ENCODE measurements at places on chromosomes 4 and X.

GRCh38 chr4:81492606-81493230 lies 21.0 kb upstream of the RASGEF1B start:
- DNase-seq = no peak

- no peak for DNase-seq
Measured at GRCh38 chr4:148271166-148271565, 171.0 kb downstream of the NR3C2 start.

- DNase-seq = no peak
Measured at GRCh38 chrX:20260885-20261284, 5.8 kb downstream of the RPS6KA3 start.

GRCh38 chrX:20414066-20414465 lies 147.4 kb upstream of the RPS6KA3 start:
- no peak for DNase-seq

DNA sequence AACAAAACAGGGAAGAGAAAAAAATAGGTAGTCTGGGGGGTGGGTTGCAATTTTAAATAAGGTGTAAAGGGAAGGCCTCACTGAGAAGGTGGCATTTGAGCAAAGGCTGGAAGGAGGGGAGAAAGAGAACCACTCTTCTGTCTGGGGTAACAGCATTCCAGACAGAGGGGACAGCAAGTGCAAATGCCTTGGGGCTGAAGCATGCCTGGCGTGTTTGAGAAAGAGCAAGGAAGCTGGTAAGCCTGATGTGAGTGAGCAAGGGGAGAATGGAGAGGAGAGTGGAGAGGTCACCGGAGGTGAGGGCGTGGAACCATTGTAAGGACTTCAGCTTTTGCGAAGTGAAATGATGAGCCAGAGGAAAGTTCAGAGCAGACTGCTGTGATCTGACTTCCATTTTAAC lies 19.7 kb upstream of the DOCK11 start:
- DNase-seq = no peak

- no peak for DNase-seq
Measured at GRCh38 chr4:128787509-128788311, 21.8 kb upstream of the JADE1 start.

GRCh38 chr4:189802884-189803283 lies 137.8 kb upstream of the FRG1 start:
- DNase-seq = no peak

GRCh38 chr4:187889651-187890050 lies 105.9 kb upstream of the ZFP42 start:
- no peak for DNase-seq

- DNase-seq = peak; percentile 89
Measured at GRCh38 chr4:39977489-39978377, at the start of gene PDS5A. Gene PDS5A (minus strand): TSS chr4:39977911. CDS start chr4:39976577, 1,334 bp downstream.

DNA sequence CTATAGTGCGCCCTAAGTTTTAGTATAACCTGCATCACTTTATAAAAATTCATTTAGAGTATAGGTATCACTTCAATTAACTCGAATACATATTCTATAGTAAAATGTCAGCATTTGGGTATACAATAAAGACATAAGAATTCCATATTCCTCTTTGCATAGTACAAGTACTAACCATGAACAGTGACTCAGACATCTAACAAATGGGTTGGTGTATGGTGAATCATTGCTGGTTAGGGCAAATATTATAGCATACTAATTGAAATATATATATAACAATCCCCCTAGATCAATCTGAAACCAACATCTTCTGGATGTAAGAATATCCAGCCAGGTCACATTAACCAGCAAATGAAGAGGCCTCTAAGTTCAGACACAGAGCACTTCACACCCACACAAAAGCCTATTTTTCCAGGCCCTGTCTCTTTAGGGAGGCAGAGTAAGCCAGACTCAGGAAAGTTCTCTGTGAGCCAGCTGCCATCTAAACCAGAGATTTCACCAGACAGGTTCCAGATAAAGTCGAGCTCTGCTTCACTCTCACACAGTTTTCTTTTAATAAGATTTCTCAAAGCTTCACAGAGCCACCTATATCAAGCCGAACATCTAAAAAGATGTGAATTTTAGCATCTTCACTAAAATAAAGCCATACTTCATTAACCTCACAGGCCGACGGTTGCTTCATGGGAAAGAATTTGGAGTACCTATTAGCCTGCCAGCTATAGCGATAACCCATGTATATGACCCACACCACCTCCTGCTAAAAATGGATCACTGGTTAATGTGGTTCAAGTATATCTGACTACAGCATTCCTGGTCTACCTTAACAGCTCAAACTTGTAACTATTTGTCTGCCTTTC lies 200.0 kb upstream of the FTHL17 start:
- no peak for DNase-seq

DNA sequence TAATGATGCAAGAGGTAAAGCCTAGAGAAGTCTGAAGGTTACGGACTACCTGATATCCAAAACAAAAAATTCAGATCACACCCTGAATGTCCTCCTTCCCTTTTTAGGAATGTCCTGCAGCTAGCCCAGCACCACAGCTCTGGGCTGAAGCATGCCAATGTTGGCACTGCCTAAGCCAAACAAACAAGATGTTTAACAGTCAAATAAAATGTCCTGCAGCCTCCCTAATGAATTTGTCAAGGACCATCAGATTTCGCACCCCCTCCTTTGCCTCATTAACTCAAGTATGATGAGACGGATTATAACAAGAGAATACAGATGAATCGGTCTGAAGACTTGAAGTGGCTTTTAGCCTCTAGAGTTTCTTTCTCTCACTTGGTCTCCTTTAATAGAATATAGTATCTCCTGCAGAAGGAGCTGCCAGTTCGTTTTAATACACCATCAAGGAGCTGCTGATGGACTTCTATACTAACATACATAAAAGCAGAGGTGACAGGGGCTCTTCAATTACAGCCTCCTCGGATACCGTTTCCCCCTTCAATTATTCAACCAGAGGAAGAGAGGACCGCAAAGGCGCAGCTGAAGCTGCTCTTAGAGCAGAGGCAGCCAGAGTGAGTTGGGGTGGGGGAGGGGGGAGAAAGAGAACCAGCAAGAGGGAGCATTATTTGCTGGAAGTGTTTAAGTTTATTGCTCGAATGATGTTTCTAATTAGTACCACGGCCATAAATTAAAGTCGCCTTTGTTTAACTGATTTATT lies 3.0 kb upstream of the MAB21L2 start:
- no peak for DNase-seq

DNA sequence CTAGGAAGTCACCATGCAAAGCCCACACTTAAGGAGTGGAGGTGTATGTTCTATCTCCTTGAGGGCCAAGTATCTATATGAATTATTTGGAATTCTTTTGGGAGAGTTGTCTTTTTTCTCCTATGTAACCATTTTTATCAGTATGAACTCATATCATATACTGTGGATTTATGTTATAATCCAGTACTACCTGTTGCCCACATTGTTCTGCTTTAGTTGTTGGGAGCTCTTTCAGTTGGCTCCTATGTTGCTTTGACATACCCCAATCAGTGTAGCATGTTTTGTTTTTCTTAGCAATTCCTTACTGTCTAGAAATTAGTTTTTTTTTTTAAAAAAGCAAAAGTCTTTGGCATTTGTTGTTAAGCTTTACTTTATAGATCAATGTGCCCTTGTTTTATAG lies 13.0 kb downstream of the UCHL1 start:
- no peak for DNase-seq

DNA sequence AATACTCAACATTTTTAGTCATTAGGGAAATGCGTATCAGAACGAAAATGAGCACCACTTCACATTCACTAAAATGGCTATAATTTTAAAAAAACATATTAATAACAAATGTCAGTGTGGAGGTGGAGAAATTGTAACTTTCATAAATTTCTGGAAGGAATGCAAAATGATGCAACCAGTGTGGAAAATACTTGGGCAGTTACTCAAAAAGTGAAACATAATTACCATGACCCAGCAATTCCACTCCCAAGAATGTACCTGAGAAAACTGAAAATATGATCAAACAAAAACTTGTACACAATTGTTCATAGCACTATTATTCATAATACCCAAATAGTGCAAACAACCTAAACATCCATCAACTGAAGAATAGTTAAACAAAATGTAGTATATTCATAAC lies 76.1 kb upstream of the FAM241A start:
- DNase-seq = no peak

GRCh38 chrX:17592117-17592516 lies 145.2 kb upstream of the SCML1 start:
- DNase-seq = no peak

GRCh38 chrX:129755779-129756650 lies 17.2 kb downstream of the XPNPEP2 start:
- peak; percentile 49 for DNase-seq

DNA sequence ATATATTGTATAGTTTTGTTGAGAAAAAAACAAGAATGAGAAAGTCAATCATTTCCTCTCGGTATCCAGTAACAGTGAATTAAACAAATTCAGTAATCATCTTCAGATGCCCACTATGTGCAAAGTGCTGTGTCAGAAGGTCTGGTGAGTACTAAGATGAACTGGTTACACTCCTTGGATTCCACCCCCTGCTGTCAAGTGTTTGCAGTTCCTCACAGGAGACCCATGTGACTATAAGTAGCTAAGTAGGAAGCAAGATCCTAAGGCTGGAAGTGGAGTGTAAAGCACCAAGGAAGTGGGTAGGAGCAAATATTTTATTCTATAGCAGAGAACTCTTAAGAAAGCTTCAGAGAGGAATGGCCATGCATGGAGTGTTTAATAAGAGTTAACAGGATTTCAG lies 73.6 kb downstream of the SNX25 start:
- no peak for DNase-seq

DNA sequence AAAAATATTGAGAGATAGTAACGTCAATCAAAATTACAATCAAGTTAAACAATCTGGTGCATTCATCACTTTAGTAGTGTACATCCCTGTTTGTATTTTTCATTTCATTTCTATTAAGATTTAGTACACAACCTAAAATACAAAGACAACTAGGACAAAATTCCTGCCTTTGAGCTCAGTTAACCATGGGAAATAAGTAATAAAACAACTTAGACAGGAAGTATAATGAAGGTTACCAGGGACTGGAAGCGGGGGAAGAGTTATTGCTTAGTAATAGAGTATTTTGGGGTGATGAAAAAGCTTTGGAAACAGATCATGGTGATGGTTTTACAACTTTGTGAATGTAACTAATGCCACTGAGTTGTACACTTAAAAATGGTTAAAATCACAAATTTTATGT lies 25.6 kb upstream of the ATXN3L start:
- DNase-seq = no peak

DNA sequence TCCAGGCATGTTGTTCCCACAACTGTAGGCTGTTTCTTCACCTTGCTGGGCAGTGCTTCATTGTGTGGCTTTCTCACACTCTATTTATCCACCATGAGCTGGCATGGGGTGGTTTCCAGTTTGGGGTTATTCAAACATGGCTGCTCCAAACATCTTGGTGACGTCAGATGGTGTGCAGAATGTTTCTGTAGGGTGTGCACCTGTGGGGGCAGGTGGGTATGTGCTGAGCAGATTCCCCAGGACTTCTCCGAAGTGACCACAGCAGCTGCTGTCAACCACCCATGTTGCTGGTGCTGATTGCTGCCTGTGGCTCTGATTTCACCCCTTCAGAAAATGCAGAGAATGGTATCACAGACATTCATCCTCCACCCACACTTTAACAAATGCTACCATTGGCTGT lies 5.0 kb upstream of the PSAPL1 start:
- no peak for DNase-seq

- no peak for DNase-seq
Measured at GRCh38 chrX:122026665-122027064, 979.3 kb downstream of the GLUD2 start.

GRCh38 chr4:25161593-25161950 lies 1.3 kb upstream of the SEPSECS start:
- DNase-seq = no peak

DNA sequence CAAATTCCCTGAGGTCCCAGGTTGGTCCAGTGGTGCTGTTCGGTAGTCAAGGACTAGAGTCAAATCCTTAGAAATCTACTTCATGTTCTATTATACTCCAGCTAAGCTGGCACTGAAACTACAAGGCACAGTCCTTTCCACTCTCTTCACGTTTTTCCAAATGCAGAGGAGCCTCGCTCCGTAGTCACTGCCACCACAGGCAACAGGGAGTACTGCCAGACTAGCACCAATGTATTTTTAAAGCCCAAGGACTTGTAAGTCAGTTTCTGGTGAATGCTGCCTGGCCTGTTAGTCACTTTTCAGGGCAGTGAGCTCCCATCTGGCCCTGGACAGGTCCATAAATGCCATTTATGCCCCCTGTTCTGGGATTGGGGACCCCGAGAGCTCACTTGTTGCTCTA lies 323.5 kb downstream of the FAM47A start:
- DNase-seq = no peak

DNA sequence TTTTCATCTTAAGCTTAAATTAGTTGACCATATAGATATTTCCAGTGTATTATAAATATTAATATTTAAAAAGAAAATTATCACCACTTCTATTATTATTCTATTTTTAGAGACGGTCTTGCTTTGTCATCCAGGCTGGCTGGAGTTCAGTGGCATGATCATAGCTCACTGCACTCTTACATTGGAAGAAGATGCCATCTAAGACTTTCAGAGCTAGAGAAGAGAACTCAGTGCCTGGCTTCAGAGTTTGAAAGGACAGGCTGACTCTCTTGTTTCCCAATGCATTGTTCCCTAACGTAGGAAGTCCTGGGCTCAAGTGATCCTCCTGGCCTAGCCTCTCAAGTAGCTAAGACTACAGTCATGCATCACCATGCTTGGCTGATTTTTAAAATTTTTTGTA lies 75.9 kb downstream of the FIP1L1 start:
- no peak for DNase-seq

- DNase-seq = no peak
Measured at GRCh38 chr4:11743236-11743635, 314.5 kb upstream of the HS3ST1 start.

- DNase-seq = no peak
Measured at GRCh38 chr4:62193761-62194160, 993.6 kb downstream of the ADGRL3 start.

GRCh38 chrX:151393514-151393913 lies 3.5 kb upstream of the VMA21 start:
- DNase-seq = peak; percentile 79

GRCh38 chr4:111506706-111507105 lies 638.5 kb upstream of the FAM241A start:
- DNase-seq = no peak

GRCh38 chr4:168908851-168909273 lies 101.2 kb downstream of the CBR4 start:
- no peak for DNase-seq

- no peak for DNase-seq
Measured at GRCh38 chr4:8871417-8872401, at the start of gene HMX1. Gene HMX1 (minus strand): TSS chr4:8871839. CDS start chr4:8871614, 225 bp downstream.

- peak; percentile 47 for DNase-seq
Measured at GRCh38 chrX:119605464-119606279, 552 bp downstream of the NKRF start.

DNA sequence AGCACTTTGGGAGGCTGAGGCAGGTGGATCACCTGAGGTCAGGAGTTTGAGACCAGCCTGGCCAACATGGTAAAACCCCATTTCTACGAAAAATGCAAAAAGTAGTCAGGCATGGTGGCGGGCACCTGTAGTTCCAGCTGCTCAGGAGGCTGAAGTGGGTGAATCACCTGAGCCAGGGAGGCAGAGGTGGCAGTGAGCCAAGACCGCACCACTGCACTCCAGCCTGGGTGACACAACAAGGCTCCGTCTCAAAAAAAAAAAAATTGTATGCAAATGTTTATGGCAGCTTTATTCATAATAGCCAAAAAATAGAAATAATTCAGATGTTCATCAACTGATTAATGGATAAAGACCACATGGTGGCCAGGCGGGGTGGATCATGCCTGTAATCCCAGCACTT lies 9.8 kb upstream of the NOCT start:
- DNase-seq = no peak

GRCh38 chr4:155643087-155643486 lies 23.6 kb upstream of the GUCY1A1 start:
- no peak for DNase-seq

Measured in activated CD4-positive, alpha-beta T cell treated with anti-CD3 and anti-CD28 coated beads, Interleukin-2, amount 10 ng/mL, durations not matched to agents 7 days and 5 days (primary cell).